Stimulated activated CD4-positive, alpha-beta T cell treated with anti-CD3 and anti-CD28 coated beads, Interleukin-15, amount 100 ng/mL, for 1 hour (primary cell): ENCODE measurements at places on chromosomes 2 and 18.

GRCh38 chr2:68303033-68303901 is 16.5 kb downstream of the CNRIP1 start:
- no peak for DNase-seq

DNA sequence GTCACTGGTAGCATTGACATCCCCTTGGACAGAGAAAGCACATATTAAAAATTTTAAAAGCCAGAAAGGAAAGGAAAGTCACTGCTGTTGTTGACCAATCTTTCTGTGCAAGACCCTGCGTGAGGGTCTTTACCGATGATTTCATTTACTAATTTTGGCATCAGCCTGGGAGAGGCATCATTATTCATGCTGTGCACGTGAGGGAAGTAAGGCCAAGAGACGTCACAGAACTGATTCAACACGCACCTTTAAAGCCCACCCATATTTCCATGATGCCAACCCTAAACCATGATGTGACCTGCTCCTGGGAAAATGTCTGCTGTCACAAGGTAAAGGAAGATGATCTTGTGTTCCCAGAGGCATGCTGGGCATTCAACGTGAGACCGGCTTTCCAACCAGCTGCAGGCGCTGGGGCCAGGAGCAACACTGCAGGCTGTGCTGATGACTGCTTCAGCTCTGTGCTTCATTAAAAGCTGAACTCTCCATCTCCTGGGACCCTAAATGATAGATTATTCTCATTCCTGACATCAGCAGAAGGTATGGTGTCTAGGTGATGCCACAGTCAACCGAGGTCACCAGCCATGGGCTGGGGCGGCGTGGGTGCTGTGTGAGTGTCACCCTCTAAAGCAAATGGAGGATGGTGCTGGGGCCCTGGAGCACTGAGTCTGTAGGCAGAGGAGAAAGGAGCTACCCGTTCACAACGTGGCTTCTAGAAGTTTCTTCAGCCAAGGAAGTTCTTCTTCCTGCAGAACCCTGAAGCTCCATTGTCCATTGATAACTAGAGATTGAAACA is 53.9 kb downstream of the TMEM18 start:
- DNase-seq, result no peak

DNA sequence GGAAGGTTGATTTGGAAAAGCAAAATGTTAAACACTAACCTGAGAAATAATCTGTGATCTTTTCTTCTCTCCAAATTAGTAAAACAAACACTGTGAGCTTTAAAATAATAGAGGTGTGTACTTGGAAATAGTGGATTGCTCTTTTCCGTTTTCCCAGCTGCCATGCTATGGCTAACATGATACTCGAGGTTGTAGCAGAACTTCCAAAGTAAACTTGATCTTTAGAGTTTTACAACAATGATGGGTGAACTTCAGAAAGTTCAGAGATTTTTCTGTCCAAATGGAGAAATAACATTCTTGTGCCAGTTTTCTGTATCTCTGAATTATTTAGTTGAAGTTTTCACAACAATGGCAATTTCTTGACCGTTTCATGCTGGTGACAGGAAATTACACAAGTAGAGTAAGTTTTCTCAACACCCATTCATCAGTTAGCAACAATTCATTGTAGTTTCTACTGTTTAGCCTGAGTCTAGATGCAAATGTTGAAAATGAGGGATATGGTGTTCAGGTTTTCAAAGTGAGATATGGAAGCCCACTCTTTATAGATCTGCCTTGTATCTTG is 135.3 kb upstream of the CTAGE1 start:
- DNase-seq, result no peak

DNA sequence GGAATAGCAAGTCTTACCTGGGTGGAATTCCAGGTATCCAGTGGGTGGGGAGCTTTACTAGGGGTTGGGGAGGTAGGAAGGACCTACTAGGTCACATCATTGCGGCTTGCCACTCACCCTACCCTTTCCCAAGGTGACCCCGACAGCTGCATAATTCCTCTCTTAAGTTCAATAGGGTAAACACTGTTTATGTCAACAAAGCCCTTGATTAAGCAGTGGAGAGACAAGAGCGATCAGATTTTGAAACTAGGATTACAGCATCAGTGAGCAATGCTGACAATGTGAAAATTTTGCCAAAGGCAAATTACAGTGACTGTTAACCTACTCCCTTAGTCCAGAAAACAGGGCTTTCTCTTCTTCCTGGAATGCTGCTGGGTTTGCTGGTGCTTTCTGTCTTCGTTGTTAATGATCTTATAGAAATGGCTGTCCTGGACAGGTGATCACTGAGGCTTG is 14.5 kb downstream of the SLC19A3 start:
- DNase-seq, result no peak

GRCh38 chr2:140994856-140995255 is 1136.0 kb downstream of the LRP1B start:
- no peak for DNase-seq

- no peak for DNase-seq
Observed at GRCh38 chr2:223860809-223861738, 23.7 kb upstream of the AP1S3 start.

- DNase-seq, result no peak
Observed at GRCh38 chr2:43540021-43540779, 55.6 kb downstream of the THADA start.

DNA sequence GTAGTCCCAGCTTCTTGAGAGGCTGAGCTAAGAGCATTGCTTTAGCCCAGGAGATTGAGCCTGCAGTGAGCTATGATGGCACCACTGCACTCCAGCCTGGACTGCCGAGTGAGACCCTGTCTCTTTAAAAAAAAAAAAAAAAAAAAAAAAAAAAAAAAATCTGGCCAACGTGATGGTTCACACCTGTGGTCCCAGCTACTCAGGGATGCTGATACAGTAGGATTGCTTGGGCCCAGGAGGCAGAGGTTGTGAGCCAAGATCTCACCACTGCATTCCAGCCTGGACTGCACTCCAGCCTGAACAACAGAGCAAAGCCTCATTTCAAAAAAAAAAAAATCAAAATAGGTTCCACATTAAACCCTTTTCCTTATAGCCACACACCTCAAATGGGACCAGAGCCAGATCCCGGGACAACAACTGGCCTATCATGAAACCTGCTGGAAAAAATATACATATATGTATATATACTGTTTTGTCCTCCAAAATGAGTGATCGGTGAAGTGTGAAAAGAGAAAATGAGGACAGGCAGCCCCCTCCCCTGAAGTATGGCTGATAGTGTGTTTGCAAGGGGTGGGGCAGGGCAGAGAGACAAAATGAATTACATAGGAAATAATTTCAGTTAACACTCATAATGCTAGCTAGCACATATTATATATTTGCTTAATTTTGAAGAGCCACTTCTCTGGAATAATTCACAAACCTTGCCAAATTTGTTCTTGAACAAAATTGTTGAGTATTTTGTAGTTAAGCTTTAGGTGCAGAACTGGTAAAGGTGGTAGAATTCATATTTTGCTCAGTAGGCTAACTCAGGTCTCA is 22.9 kb downstream of the MAPRE2 start:
- DNase-seq, result no peak

DNA sequence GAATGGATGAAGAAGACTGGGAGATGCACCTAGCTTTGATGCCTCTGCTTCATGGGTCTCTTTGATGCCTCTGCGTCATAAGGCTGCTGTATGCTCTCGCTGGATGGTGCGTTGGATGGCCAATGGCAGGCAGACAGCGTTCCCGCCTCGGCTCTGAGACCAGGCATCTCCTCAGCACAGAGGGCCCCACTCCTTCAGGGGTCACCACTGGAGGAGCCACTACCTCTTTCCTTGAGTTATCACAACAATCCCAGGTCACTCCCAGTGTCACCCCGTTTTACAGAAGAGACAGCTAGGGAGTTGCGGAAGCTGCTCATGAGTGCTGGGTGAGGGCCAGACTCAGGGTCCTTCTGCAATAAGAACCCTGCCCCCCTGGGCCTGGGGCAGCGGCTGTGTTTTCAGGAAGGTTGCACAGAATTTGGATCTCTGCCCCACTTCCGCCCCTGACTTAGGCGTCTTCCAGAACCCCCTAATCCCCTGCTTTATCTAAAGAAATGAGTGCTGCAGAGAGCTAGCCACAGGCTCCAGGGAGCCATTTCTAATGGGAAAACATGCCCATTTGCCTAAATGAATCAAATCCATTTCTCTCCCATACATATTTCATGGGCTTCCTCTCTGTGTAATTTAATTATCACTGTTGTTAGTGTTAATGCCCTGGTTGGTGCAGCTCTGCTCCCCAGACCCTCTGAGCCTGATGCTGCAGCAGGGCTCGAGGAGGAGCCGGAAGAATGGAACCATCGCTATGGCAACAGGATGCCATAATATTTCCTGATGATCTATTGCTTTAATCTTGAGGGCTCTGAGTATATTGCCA is 131.8 kb upstream of the HS6ST1 start:
- DNase-seq, result no peak

GRCh38 chr18:25140962-25141308 is 211.0 kb downstream of the ZNF521 start:
- no peak for DNase-seq

DNA sequence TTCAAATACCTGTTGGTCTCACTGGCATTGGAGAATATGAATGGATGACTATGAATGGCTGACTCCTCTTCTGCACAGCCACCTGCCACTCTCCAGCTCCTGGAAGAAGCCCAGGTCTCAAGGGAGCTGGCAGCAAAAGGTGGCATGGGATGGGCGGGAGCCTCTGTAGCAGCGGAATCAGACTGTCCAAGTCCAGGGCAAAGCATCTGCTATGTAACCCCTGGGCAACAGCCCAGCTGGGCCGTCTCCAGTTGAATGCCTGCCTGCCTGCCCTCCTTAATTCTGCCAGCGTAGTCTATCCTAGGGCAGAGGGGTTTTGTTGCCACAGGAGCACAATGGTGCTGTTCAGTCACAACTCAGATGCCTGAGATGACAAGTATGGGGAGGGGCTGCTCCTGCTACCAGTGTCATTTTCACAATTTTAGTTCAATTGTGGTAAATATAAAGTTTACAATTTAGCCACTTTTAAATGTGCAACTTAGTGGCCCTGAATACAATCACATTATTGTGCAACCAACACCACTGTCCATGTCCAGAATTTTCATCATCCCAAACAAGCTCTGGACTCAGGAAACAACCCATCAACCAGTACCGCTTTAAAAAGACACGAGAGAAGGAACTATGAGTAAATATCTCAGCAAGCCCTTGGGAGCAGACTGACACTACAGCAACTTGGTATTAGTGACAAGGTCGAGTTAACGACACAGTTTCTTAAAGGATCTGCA is 115.2 kb downstream of the MYO5B start:
- DNase-seq, result no peak

DNA sequence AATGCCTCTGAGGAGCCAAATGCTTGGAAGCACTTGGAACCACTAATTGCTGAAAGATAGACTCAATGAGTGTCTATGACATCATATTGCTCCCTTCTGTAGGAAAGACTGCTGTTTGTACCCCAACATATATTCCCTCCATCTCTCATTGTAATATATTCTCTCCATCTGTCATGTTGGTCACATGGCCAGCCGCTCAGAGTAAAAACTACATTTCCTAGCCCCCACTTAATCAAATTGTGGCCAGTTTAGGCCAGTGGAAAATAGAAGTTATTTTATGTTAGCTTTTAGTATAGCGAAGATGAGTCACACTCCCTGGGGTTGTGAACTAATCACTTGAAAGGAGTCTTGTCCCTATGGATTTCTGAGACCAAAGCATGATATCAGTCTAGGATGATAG is 160.2 kb downstream of the HNMT start:
- DNase-seq, result no peak

GRCh38 chr18:56639104-56639381 is 651 bp upstream of the TXNL1 start:
- DNase-seq, result no peak

DNA sequence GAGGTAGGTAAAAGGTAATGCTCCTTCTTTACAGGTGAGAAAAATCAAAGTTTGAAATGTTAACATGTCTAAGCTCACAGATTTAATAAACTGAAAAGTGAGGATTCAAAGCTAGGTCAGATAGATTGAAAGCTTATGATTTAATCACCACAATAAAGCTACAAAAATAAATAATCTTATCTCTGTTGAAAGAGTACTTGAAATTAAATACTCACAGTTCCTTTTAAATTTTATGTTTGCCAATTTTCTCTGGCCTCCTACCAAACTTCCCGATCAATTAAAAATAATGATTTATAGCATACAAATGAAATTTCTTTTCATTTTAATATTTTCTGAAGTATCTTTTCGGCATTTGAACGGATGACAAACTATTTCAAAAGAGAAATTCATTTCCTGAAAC is 77.3 kb downstream of the GAREM1 start:
- no peak for DNase-seq

GRCh38 chr2:226445216-226445861 is 354.3 kb downstream of the IRS1 start:
- no peak for DNase-seq
